ENCODE measurements at places on chromosomes 5 and 9.

- DNase-seq: no peak
Measured at GRCh38 chr9:105455836-105456475, 8.1 kb downstream of the FSD1L start.

GRCh38 chr9:89525446-89526374 is 27.8 kb upstream of the SEMA4D start:
- no peak for DNase-seq

DNA sequence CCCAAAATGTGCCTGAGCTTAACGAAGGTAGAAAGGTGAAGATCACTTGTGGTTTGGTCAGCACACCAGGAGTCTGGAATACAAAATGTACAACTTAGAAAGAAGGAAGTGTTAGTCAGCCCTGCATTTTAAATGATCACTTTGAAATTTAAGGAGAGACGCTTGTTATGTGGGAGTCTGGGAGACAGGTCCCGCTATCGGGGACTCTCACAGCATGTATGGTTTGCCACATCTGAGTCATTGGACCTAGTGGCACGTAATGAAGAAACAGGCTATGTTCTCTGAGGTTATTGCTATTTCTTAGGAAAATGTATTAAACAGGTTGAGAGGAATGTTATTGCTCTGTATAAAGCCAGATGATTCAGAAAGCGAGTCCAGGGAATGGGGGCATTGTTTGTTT is 2362.5 kb upstream of the WWC1 start:
- no peak for DNase-seq

- DNase-seq: no peak
Measured at GRCh38 chr5:11719888-11720481, 184.3 kb downstream of the CTNND2 start.

DNA sequence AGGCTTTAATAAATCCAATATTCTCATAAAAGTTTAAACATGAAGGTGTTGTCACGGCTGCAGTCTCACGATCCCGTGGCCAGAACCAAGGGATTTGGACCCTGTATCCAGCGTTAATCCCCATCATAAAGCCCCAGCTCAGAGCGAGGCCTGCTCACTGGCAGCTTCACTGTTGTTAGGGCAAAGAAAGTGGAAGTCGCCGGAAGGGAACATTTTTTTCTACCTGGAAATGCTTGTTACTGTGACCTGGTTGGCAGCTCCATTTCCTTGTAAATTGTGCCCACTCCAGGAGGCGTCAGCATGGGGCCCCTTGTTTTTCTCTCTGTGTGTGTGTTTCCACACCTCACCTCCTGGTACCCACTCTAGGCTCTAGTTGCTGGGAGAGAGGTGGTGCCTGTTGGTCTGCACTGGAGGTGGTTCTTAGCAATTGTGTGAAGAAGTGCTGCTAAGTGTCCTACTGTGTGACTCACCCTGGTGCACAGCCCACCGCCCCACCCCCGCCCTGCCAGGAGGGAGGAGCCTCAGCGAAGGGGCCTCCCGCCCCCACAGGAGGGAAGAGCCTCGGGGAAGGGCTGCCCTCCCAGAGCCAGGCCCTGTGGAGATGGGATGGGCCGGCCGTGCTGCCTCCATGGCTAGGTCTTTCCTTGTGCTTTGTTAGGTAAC is 105.1 kb downstream of the EHMT1 start:
- DNase-seq: no peak

DNA sequence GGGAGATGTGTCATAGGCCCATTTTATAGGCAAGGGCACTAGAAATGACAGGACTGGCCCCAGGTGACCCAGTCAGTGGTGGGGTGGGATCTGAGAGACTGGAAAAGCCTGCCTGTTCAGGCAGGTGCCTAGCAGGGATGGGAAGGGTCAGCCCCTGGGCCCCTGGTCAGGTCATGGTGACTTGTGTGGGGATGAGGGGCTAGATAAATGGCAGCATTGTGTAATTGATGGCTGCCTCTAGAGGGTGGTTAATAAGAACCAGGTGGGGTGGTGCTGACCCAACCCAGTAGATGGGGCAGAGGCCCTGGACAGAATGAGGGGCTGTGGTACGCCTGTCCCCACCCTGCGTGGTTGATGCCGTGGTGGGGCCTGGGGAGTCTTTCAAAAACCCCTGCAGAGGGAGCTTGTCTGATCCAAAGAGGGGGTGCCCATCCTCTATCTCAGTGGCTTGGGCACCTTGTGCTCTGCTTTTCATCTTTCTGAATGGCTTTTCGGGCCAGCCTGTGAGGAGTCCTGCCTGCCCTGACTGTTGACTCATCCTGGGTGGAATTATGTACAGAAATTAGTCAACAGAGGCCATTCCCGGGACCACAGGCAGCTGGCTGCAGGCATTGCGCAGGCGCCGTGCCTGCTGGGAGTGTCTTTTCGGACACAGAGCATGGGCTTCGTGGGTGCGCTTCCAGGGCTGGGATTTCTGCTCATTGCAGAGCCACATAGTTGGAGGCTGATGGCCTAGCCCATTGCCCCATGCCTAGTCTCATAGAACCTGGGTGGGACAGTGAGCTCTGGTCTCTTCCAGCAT is 93.6 kb upstream of the PITX1 start:
- DNase-seq: no peak

- no peak for DNase-seq
Measured at GRCh38 chr5:151357097-151357496, 9.7 kb upstream of the SLC36A2 start.

- no peak for DNase-seq
Measured at GRCh38 chr9:88996046-88996920, 5.0 kb downstream of the S1PR3 start.

DNA sequence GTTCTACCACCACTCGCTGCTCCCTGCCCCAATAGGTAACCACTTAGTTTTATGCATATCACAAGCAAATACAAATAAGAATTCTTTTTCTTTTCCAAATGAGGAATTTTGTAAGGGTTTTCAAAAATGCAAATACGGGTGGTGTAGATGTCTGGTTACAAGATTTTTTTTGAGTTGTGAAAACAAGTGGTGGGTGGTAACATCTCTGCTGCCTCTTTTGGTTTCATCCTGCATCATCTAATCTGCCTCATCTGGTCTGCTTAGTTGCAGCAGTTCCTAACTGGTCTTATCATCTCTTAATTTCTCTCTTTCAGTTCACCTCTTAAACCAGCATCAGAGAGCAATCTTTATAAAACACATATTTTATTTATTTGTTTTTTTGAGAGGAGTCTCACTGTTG is 5.3 kb downstream of the NFX1 start:
- no peak for DNase-seq
